Esophagus muscularis mucosa (tissue), 4 donors: ENCODE measurements at places on chromosomes 7 and 10.

- no peak for DNase-seq
These were observed 9.6 kb downstream of the PYROXD2 start for GRCh38 chr10:98405422-98405821.

DNA sequence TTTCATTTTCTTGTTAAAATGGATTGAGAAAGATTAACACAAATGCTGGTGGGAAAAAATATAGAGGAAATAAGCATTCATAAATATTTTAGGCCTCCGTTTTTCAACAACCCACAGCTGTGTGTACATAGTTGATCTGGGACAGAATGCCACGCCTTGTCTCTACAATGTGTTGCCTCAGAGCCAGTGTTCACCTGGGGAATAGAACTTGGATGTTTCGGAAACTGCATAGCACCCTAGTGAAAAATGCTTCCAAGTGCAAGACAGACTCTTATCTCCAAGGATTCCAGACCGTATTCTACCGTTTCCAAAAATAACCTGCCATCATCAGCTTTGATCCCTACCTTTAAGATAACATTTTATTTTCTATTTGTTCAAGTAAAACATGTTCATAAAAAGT lies 260.9 kb downstream of the SDK1 start:
- no peak for DNase-seq

- DNase-seq = no peak
These were observed 12.4 kb downstream of the UBE2H start for GRCh38 chr7:129940329-129940728.

DNA sequence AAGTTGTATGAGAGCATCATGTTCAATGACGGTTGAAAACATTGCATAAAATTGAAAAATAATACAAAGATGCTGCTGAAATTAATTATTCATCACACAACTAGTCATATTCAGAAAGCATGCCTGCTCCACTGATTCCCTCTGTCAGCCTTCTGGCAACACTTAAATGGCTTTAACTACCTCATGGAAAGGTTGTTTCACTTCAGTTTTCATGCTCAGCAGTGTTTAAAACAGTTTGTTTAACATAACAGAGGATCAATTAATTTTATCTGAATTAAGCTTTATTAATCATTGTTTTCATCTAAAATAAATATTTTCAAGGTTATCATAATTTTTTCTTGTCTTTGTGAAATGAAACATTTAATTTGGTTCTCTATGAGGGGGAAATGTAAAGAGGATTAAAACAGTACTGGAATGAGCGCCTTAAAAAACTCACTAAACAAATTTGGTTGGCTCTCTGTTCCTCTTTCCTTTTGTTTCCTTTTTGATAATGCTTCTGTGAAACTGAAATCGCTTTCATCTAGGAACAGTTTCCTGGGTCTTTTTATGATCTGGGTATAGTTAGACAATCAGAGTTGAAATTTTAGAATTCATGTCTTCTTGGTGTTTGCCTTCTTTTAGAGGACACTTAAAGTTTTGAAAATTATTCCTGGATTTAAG lies 427.4 kb downstream of the SH2D4B start:
- no peak for DNase-seq

DNA sequence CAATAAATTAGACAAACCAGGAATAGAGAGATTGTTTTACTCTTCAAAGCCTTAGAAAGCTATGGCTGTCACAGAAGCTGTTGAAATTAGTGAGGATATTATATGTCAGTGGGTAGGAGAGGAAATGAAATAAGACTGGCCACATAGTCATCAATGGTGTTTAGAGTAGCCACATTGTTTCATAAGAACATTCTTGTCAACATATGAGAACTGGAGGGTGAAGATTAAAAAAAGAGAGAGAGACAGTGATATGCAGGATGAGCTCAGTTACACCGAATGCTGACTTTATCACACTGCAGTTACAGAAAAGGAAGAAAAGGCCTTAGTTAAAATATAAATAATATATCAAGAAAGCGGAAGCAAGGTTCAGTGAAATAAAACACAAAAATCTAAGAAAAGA lies 412.0 kb downstream of the CNTNAP2 start:
- DNase-seq = no peak

DNA sequence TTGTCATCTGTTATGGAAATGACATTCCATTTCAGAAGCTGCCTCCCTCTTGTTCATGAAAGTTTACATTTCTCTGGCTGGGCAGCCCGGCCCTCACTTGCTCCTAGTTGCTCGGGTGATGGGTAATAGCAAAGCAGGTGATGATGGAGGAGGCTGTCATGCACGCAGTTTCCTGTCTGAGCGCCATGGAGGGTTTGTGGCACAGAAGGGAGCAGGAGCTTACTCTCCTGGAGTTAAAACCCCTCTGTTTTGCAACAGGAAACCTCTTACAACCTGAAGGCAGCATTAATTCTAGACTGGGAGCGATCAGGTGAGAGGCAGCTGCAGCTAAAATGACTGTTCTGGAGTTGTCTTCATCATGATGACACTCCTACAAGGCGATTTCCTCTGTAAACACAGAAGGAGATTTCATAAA lies 34.1 kb upstream of the MKI67 start:
- DNase-seq = peak; percentile 78

DNA sequence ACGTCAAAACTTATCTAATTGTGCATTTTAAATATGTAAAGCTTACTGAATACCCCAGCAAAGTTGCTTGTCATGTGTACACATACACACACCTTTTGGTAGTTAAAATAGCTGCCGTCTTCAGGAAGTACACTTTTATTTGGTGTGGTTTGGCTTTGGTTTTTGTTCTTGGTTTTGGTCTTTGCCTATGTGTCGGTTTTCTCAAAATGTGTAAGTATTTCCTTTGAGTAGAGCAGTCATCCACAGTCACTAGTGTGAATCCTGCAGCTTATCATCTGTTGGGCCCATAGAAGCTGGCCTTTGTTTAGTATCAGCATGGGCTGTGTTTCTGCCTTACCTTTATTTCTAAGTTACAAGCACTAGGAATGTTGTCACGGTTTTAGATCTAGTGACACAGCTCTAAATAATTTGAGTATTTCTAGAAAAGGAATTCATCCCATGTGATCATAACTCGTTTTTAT lies 35.3 kb downstream of the NET1 start:
- no peak for DNase-seq

- no peak for DNase-seq
These were observed 17.0 kb upstream of the ADAMTS14 start for GRCh38 chr10:70655316-70655715.

DNA sequence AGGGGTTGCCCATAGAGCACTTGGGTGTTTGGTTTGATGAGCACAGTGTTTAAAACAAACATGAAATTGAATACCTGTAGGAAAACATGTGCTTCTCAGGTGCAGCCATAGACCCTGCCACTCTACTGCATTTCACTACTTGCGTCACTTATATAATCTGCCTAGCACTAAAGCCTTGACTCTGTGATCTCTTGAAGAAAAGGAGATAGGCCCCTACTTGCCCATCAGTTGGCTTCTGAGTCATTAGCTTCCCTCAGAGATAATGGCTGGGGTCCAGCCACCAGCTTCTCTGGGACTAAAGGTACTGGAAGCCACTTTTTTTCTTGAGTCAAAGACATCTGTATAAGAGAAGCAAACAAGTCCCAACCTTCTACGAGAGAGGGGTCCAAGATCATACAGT lies 45.9 kb upstream of the BTRC start:
- no peak for DNase-seq

DNA sequence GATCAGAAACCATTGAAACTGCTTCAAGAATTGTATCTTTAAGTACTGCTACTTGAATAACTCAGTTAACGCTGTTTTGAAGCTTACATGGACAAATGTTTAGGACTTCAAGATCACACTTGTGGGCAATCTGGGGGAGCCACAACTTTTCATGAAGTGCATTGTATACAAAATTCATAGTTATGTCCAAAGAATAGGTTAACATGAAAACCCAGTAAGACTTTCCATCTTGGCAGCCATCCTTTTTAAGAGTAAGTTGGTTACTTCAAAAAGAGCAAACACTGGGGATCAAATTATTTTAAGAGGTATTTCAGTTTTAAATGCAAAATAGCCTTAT lies 14.7 kb downstream of the HNRNPA2B1 start:
- no peak for DNase-seq

DNA sequence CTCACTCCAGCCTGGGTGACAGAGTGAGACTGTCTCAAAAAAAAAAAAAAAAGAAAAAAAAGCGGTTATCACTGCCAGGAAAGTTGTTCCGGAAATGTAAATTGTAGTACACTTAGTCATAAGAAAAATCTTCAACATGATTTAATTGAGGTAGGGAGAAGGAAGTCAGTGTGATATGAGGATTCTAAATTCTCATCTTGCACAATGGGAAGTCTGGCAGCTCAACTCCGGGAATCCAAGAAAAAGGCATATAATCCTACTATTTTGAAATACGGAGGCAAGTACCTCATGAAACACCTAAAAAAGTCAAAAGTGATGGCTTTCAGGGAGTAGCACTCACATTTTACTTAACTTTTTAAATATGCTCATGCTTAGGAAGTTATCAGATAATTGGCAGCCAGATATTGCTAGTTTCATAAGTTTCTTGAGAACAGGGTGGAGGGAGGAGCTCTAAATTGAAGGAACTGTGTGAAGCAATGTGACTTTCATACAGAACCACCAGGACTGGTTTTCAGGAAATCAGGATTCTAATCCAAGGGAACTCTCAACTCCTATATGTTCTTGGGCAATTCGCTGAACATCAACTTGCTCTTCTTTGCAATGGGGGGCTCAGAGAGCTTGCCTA lies 2.7 kb upstream of the C7orf25 start:
- DNase-seq = no peak

GRCh38 chr10:126945351-126946030 lies 40.3 kb downstream of the DOCK1 start:
- no peak for DNase-seq

DNA sequence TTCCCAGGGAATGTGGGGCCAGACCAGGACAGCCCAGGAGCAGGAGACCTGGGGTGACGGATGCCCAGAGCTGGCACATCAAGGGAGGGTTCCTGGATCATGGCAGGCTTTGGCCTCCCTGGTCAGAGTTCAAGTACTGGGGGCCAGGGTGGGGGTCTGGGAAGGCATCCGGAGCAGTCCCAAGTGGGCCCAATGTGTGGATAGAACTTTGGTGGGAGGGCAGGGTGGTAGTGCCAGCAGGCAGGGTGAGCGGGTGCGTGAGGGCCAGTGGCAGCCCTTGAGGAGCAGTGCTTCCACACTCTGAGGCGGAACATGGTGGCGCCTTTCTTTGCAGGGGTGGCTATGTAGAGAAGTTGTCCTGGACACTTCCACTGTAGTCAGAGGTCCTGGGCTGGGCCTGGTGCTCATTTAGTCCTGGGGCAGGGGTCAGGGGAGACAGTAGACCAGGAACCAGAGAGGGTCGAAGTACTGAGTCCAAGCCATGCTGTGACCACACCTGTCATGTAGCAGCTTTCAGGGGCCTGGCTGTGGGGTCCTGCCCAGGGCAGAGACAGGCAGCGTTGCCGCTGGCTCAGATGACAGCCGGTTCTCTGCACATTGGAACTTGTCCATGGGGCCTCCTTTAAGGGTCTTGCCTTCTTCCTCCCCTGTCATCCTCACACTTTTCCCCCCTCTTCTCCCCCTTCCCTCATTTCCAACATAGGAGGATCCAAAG lies 22.2 kb upstream of the CSGALNACT2 start:
- no peak for DNase-seq

- DNase-seq = no peak
These were observed 49.3 kb upstream of the KCNIP2 start for GRCh38 chr10:101892782-101893391.

GRCh38 chr10:128527711-128528110 lies 401.5 kb upstream of the MKI67 start:
- DNase-seq = no peak

- DNase-seq = no peak
These were observed 50.1 kb downstream of the ADARB2 start for GRCh38 chr10:1687190-1687589.

- DNase-seq = no peak
These were observed 150.7 kb downstream of the CFTR start for GRCh38 chr7:117630501-117630900.

DNA sequence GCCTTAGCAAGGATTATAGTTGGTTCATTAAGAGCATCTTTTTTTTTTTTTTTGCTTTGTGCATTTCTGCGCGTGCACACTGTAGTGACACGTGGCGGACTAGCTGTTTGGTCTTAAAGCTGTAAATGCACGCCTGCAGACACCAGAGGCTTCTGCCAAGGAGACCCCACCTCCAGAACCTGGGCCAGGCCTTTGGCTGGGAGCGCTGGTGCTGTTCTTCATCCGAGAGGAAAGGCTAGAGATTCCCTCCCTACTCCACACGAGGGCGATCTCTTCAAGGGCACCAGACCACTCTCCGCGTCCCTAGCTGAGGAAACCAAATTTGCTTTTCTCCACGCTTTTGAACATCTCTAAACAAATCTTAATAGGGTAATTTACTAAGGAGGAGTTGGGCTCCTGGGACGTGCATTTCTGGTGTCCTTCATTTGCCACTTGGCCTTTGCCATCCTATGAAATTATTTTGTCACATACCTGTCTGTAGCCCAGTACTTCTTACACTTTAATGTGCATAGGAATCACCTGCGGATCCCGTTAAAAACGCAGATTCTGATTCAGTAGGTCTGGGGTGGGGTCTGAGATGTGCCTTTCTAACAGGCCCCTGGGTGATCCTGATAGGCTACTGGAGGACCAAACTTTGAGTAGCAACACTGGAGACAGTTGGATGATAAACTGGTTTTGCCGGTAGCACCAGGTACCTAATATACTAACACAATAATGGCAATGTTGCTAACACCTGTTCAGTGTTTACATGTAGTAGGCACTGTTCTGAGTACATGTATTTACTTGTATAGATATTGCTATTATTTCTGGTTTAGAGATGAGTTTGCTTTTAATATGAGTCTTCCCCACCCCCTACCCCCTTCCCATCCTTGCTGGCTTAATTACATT lies 1.3 kb upstream of the SLC26A5 start:
- no peak for DNase-seq

DNA sequence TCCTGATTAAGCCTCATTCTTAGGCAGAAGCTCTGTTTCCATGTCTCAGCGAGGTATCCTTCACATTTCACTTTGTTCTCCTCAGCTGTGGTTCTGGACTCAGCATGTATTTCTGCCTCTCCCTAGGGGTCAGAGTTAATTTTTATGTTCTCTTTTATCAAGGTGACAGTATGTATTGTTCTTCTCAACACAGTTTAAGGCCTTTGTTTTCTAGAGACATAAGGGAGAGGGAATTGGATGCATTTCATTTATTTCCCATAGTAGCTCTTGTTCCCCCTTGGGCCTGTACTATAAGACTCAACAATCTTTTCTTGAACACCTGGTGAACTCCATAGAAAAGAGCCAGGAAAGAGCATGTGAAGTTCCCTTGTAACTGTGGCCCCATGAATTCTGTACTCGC lies 214.3 kb downstream of the ZWINT start:
- DNase-seq = no peak

DNA sequence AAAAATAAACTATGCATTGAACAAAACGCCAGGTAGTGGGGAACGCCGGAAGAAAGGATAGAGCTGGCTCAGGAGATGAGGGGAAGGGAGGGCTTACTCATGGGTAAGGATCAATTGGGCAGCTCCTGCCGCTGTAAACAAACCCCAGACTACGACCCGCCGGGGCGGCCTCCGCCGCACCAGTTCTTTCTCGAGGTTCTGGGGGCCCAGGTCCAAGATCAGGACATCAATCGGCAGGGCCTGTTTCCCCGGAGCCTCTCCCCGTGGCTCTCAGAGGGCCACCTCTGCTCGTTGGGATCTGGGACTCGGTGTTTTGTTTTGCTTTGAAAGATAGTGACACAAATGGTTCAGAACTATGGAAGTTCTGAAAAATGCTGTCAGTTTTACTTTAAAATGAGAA lies 140.4 kb downstream of the ELFN1 start:
- peak; percentile 90 for DNase-seq
